ENCODE measurements at places on chromosomes 5 and 9. TPM values are rescaled to one million over a fixed set of nuclear protein-coding genes. Genes with fewer than 3 reads are reported as not detected.

SPINK6 gene
- not detected for total RNA-seq

PCDHGA4 gene
- 3.0 TPM for total RNA-seq

GPRIN1 gene
- total RNA-seq: 9.3 TPM

IFNA21 gene
- total RNA-seq: not detected

SPATA31A3 gene
- not detected for total RNA-seq

CCDC112 gene
- total RNA-seq: 9.6 TPM

KCNT1 gene
- total RNA-seq: not detected

HAND1 gene
- total RNA-seq: not detected

STOM gene
- 138 TPM for total RNA-seq

PLPP7 gene
- 0.83 TPM for total RNA-seq

TAF11L5 gene
- total RNA-seq: not detected

FOXD4 gene
- 0.42 TPM for total RNA-seq

ZDHHC21 gene
- 25.9 TPM for total RNA-seq

C9orf57 gene
- not detected for total RNA-seq

PRUNE2 gene
- 8.3 TPM for total RNA-seq

C9orf153 gene
- 0.66 TPM for total RNA-seq

ZNG1F gene
- 10.5 TPM for total RNA-seq

GCNT4 gene
- total RNA-seq: not detected

TLE4 gene
- total RNA-seq: 31.4 TPM

UNC5A gene
- 0.22 TPM for total RNA-seq

SLC27A6 gene
- total RNA-seq: 0.18 TPM

GFI1B gene
- not detected for total RNA-seq

HSPB3 gene
- total RNA-seq: not detected

CSF1R gene
- not detected for total RNA-seq

GAS1 gene
- 0.15 TPM for total RNA-seq

ANKS6 gene
- 22.3 TPM for total RNA-seq

SEMA6A gene
- 1.5 TPM for total RNA-seq

SCGB3A2 gene
- total RNA-seq: not detected
